Stimulated activated CD8-positive, alpha-beta memory T cell treated with anti-CD3 and anti-CD28 coated beads, Interleukin-15, amount 100 ng/mL, for 48 hours (primary cell): ENCODE measurements at places on chromosomes 5 and 9.

DNA sequence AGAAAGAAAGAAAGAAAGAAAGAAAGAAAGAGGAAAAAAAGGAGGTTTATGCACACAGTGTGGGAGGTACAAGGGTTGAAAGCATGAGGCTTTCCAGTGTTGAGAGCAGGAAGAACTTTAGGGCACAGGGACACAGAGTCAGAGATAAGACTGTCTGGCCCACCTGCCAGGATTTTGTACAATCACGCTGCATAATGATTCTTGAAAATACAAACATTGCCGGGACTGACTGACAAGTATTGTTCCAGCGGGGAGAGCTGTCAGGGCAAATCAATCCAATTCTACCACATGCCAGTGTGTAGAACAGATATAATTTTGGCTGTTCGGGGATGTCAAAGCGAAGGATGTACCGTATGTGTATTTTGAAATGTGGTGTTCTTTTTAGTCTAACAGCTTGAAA, 254.7 kb downstream of the NTRK2 start:
- no peak for DNase-seq

DNA sequence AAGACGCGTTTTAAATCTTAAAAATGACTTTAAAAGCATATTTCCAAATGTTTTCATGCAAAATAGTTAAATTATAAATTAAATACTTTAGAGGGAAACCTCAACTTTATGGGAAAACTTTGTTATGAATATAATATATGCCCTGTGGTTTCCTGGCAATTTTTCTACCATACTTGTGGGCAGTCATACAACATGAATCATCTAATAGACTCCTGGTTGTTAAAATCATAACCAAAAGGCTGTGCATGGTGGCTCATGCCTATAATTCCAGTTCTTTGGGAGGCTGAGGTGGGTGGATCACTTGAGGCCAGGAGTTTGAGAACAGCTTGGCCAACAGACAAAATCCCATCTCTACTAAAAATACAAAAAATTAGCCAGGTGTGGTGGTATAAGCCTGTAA, 18.2 kb downstream of the ATP10B start:
- DNase-seq = no peak

GRCh38 chr5:23763170-23763569, 255.8 kb downstream of the PRDM9 start:
- no peak for DNase-seq

GRCh38 chr9:114242837-114243236, 80.1 kb upstream of the ORM1 start:
- DNase-seq = no peak

GRCh38 chr9:117400171-117400570, 14.7 kb downstream of the ASTN2 start:
- no peak for DNase-seq

- no peak for DNase-seq
These were observed at the start of gene CDKN2A for GRCh38 chr9:21993893-21994555. CDKN2A (minus strand) TSS chr9:21994392.
